ENCODE measurements at places on chromosomes 16 and 17.

- no peak for DNase-seq
Measured at GRCh38 chr17:9432134-9432885, 143.3 kb downstream of the STX8 start.

DNA sequence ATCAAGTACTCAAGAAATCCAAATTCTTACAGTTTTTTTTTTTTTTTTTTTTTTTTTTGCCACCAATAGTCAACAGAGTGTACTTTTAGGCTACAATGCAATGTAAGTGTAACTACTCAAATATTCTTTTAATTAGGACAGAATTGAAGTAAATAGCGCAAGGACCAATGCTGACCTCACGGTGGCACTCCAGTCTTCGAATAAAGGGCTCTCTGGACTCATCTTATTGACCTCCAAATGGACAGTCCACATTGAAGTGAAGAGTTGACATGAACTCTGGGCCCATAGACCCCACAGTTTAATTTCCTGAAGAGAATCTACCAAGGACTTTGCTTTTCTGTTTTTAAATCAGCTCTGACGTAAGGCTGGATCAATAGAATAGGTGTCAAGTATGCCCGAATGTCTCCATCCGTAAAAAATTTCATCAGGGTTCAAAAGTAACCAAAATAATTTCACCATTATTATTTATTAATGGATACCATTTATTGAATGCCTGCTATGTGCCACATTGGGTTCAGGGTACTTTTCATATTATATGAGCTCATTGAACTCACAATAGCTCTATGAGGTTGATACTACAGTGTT is 7.3 kb upstream of the DDX52 start:
- DNase-seq: peak; percentile 57

- no peak for DNase-seq
Measured at GRCh38 chr16:4317532-4318450, 1.9 kb downstream of the GLIS2 start.

- DNase-seq: peak; percentile 90
Measured at GRCh38 chr17:39200070-39200879, at the start of gene RPL19. TSS of gene RPL19 (plus strand) at chr17:39200283. CDS start at chr17:39200345, 62 bp downstream.

DNA sequence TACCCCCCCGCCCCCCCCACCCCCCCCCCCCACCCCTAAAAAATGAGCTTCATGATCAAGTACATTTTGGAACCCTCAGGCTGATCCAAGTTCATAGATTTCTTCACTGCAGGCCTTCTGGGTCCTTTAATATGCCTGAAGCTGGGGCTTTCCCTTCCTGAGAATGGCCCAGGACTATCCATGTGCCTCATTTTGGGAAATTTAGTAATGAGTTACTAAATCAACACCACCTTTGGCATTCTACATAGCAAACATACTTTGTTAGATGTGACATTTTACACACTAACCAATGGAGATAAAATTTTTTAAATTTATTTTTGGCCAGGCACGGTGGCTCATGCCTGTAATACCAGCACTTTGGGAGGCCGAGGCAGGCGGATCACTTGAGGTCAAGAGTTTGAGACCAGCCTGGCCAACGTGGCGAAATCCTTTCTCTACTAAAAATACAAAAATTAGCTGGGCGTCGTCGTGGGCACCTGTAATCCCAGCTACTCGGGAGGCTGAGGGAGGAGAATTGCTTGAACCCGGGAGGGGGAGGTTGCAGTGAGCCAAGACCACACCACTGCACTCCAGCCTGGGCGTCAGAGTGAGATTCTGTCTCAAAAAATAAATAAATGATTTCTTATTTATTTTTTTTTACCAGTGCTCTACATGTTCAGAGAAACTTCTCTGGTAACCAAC is 14.0 kb downstream of the HERPUD1 start:
- no peak for DNase-seq

DNA sequence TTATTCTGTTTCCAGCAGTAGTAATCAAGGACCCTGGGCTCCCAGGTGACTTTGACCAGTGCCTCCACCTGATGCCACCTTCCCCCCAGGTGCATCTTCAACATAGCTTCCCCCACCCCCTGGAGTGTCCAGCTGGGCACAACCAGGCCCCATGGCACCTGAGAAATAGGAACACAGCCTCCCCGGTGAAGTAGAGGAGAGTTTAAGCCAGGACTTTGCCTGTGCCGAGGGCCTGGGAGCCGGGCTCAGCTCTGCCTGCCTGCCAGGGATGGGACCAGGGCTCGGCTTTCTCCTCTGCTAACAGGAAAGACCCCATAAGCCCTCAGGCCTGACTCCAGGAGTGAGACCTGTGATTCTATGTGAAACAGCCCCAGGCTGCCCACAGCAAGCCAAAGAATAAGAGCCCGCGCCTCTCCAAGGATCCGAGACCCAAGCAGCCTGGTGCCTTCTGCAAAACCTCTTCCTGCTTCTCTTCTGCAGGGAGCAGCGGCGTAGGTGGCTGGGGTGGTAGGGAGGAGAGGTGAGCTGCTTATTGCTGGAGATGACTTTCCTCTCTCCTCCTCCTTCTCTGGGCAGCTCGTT is 16.4 kb upstream of the RBFOX3 start:
- DNase-seq: no peak

Data from NCI-H526 (cell line).